ENCODE measurements at places on chromosomes 3 and 15.
A peak's percentile ranks its signal among the peaks of the same experiment; 100 is the strongest.

DNA sequence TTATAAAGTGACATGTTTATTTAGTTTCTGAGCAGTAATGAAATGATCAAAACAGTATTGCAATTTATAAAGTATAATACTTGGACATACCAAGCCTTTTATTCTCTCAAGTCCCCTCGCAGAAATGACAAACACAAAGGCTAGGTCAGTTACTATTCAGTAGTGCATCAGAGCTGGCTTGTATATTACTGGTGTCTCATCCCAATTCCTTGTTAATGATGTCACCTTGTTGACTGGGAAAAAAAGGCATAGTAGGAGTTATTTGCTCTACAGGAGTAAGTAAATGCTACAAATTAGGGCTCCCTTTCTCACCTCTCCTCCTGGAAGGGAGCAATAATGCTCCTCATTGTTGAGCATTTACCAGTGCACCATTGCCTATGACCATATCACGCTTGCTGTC lies 317.6 kb downstream of the CHL1 start:
- DNase-seq: no peak

- no peak for DNase-seq
Measured at GRCh38 chr3:184333190-184333589, 4.2 kb upstream of the FAM131A start.

- DNase-seq: no peak
Measured at GRCh38 chr3:65573548-65574116, 465.1 kb downstream of the MAGI1 start.

GRCh38 chr15:78804391-78804792 lies 6.9 kb downstream of the ADAMTS7 start:
- no peak for DNase-seq

DNA sequence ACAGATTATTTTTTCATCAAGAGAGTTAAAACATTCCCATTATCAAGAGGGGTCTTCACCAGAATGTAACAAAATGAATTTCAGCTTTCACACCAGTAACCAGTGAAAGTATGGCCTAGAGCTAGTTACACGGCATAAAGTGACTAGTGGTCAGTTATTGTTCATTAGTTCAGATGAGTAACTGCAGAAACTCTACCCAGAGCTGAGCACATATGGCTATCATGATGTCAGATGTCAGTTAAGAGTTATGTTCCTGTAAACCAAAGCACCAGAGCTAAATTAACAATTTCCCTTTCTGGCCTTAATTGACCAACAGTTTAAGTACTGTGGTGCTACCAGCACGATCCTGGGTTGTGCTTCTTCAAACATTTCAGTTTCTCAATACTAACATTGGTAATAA lies 6.6 kb upstream of the MRPS25 start:
- no peak for DNase-seq

- DNase-seq: no peak
Measured at GRCh38 chr3:27312044-27312668, 57.0 kb downstream of the NEK10 start.

DNA sequence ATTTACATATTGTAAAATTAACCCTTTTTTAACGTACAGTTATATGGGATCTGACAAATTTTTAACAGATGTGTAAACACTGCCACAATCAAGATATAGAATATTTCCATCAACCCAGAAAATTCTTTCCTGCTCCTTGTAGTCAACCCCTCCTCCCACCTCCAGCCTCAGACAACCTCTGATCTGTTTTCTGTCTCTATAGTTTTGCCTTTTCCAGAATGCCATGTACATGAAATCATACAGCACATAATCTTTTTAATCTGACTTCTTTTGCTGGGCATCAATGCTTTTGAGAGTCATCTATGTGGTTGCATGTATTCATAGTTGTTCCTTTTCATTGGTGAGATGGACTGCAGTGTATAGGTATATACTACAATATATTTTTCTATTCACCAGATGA lies 153.0 kb downstream of the SMAD6 start:
- no peak for DNase-seq

DNA sequence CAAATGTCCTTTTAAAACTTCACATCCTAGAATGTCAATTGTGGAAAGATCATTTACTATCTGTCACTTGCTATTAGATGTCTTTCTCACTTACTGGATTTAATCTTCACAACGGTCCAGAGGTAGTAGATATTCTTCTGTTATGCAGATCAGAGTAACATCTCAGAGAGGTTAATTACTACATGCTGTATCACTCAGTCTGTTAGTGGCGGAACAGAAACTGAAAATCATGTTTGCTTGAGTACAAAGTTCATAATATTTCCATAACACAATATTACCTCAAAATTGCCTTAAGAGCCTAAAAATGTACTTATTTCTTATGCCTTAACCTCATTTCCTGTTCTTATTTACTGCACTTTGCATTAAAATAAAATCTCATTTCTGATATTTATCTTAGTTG lies 28.6 kb upstream of the GPR149 start:
- DNase-seq: no peak

- DNase-seq: no peak
Measured at GRCh38 chr3:174541708-174542315, 317.3 kb upstream of the NAALADL2 start.

GRCh38 chr15:58981808-58982475 lies 5.5 kb upstream of the RNF111 start:
- DNase-seq: no peak

DNA sequence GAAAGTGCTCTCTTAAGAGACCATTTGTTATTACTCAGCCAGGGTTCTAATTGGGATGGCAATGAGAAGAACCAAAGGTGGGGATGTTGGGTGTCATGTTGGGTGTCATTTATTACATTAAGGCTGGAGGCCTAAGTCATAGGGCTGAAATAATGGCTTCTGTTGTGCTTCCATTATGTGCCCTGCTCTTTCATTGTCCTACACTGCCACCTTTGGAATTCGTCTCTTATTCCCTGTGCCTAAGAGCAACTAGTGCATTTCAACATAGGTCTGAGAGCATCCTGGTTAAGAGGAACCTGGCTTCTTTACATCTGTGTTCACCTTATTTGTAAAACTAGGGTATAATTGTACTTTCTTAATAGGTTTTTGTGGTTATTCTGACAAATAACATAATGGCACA lies 32.2 kb downstream of the RIOX2 start:
- DNase-seq: no peak

GRCh38 chr3:64379221-64379620 lies 154.0 kb upstream of the PRICKLE2 start:
- no peak for DNase-seq

DNA sequence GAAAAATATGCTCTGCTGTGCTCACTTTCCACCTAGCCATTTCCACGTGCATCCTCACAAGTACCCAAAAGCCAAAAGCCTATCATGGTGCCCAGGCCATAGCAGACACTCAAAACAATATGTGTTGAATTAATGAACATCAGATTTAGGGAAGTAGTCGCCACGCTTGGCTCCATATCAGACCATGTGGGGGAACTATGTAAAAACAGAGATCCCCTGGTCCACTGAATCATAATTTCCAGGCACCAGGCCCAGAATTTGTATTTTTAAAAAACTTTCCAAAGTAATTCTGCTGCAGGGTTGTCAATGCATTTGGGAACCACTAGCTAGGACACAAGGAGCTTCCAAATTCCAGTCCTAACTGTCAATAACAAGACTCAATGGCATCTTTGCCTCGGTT lies 77.3 kb downstream of the CNTN3 start:
- no peak for DNase-seq

GRCh38 chr3:8113626-8114025 lies 388.0 kb upstream of the LMCD1 start:
- no peak for DNase-seq

GRCh38 chr3:28690176-28690575 lies 341.6 kb upstream of the AZI2 start:
- DNase-seq: no peak

GRCh38 chr15:101107625-101108460 lies 144.0 kb downstream of the CHSY1 start:
- no peak for DNase-seq

DNA sequence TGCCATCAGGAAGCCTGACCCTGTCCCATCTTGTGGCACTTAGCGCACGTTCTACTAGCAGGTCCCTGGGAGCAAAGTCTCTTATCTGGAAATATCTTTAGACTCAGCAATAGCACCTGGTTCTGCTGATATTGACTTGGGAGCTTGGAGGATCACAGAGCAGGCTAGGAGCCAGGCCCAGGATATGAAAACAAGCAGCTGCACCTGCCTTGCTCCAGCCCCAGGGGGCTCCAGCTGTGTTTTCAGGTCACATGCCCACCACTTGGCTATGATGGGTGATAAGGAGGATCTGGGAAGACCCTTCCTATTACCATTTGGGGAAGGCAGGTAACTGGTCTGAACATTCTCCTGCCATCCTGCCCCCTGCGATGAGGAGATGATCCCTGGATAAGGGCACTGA lies 87.8 kb downstream of the C3orf70 start:
- DNase-seq: no peak

- DNase-seq: no peak
Measured at GRCh38 chr3:81749265-81749664, 12.2 kb downstream of the GBE1 start.

- no peak for DNase-seq
Measured at GRCh38 chr3:122199552-122199951, 16.1 kb downstream of the CASR start.

GRCh38 chr3:187949093-187949820 lies 204.0 kb upstream of the BCL6 start:
- DNase-seq: no peak

- DNase-seq: no peak
Measured at GRCh38 chr3:172397716-172398405, 50.4 kb downstream of the GHSR start.

DNA sequence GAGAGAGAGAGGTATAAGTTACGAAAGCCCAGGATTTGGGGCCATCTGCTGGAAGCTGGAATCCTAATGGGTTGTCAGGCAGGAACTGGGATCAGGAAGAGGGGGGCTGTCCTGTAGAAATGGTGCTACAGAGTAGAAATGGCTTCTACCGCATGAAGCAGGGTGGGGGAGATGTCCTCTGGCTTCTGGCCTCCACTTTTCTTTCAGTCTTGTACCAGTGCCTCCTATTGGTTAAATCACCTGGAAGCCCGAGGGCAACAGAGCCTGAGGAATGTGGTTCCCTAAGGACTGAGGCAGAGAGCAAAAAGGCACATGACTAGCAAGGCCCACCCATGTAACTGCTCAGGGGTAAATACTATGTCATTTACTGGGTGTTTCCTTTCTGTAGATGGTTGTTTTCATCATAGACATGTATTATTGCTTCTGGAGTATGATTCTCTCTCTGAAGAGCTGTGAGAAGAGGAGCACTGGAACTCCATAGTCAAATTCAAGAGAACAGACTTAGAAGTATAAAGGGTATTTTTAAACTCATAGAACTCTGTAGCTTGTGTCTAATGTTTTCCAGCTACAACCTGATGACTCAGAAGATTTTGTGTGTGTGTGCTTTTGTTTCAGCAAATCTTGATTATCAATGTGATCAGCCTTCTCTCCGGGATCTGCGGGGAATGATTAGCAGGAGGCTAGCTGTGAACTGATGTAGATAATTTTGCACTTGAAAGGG lies 20.2 kb upstream of the MITF start:
- no peak for DNase-seq

GRCh38 chr3:52004163-52004787 lies 8.6 kb upstream of the RPL29 start:
- no peak for DNase-seq

- no peak for DNase-seq
Measured at GRCh38 chr3:187975561-187976364, 178.2 kb upstream of the LPP start.

GRCh38 chr3:112635674-112636073 lies 5.3 kb downstream of the CCDC80 start:
- peak; percentile 44 for DNase-seq

DNA sequence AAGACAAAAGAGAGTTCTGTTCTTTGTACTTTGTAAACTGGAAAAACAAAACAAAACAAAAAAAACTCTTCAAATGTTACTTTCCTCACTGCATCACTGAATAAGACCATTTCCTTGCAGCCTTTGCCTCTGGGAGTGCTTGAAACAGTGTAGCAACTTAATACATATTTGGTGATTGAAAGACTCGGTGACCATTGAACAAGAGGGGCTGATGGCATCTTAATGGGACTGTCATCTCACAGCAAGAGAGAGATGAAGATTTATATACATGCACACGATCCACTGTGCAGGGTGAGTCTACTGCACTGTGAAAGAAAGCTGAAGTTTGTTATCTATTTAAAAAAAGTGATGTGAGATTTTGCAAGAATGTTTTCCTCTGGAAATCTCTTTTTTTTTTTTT lies 111.9 kb upstream of the KLHL25 start:
- DNase-seq: no peak

GRCh38 chr15:25609371-25609770 lies 170.5 kb upstream of the UBE3A start:
- no peak for DNase-seq

- DNase-seq: no peak
Measured at GRCh38 chr3:7709376-7710082, 792.1 kb upstream of the LMCD1 start.

DNA sequence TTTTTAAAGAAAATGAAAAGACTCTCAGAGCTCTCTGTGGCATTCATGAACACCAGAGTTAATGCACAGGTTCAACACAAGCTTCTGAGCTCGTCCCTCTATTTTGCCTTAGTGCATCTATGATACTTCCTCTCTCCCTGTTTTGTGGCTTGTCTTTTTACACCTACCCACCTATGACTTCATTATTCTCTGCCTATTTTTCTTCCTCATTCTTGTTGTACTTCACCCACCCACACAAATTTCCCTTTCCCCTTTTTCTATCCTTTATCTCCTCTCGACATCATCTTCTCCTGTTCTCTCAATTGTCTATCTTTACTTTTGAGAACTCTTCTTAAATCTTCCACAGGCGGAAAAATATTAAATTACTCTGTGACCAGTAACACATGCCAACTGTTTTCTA lies 48.6 kb downstream of the OR5H15 start:
- no peak for DNase-seq

GRCh38 chr3:60760145-60760544 lies 491.1 kb downstream of the FHIT start:
- no peak for DNase-seq

DNA sequence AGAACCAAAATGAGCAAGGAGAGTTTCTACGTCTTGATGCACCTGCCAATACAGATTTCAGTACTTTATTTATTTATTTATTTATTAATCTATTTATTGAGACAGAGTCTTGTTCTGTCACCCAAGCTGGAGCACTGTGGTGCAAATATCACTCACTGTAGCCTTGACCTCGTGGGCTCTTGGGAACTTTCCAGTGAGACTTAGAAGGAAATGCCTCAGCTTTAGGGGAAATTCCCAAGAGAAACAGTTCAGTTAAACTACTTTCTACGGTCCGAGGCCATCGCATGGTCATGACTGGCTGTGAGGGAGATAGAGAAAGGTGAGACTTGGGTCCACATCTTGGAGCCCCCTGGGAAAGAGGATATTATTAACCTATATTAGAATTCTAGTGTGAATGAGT lies 47.0 kb upstream of the HERC1 start:
- DNase-seq: no peak

GRCh38 chr3:171752329-171752728 lies 58.0 kb downstream of the PLD1 start:
- DNase-seq: no peak

- DNase-seq: no peak
Measured at GRCh38 chr3:120796976-120797375, 54.4 kb downstream of the GTF2E1 start.

GRCh38 chr3:47910777-47911440 lies 105.3 kb downstream of the MAP4 start:
- no peak for DNase-seq

All from left colon (tissue), 2 donors.